ENCODE measurements at places on chromosomes 11 and 22. TPM values are rescaled to one million over a fixed set of nuclear protein-coding genes. Genes with fewer than 3 reads are reported as not detected.
A peak's percentile ranks its signal among the peaks of the same experiment; 100 is the strongest.

- peak; percentile 72 for DNase-seq
These were observed 206.3 kb downstream of the DDX10 start for GRCh38 chr11:108871152-108871551.

The MIOX gene
- not detected for total RNA-seq

GRCh38 chr22:21624120-21624879 is 5.5 kb downstream of the YDJC start:
- peak; percentile 37 for DNase-seq

DNA sequence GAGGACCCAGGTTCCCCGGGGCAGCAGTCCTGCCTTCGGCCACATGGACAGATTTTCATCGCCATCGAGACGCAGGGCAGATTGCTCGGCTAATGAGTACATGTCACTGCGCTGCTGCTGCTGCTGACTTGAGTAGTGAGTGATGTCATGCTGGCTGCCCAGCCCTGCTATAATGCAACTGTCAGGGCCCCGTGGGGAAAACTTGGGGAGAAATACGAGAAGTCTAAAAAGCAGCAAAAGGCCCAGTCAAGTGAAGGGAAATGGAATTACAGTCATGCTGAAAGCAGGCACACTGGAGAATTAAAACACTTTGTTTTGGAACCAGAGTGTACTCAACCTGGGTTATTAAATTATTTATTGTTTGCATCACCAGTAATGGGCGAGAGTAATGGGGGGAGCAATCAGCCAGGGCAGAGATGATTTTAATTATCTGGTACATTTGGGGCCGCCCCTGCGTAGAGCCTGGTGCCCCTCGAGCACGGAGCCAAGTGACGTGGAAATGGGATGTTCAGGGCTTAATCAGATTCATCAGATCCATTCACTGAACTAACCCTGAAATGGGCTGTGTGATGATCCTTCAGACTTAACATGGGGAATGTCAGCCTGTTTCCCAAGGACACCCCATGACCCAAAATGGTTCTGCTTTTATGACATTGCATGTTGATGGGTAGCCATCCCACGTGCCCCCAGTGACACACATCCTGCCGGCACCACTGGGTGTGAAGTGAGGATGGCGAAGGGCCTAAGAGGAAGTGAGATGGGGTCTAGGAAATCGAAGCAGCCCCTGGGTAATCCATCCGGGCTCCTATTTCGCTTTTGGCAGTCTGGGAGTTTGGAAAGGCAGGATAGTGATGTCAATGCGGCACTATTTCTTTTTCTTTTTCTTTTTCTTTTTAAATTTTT is 241.6 kb upstream of the CADM1 start:
- DNase-seq = no peak

The KCNK4 gene
- total RNA-seq = not detected

The OR52N4 gene
- total RNA-seq = not detected

DNA sequence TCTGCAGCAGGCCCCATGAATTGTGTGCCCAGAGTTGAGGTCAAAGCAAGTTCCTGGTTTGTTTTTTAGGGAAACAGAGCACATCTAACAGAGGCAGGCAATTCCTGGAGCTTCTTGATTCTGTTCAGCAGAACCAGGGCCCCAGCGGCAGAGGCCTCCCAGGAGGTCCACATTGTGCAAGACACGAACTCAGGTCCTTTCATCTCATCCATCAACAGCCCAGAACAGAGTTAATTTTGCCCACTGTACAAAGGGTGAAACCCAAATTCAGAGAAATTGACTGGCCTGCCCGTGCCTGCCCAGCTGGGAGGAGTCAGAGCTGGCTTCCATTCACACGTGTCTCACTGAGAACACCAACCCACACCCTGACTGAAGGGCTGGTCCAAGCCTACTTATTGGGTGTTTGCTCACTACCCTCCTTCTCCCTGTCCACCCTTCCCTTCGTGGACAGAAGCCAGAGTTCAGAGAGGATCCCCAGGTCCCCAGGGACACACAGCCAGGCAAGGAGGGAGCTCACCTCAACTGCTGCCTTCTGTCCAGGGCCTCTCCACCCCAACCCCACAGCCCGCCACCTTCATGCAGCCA is 607.1 kb downstream of the TBC1D22A start:
- no peak for DNase-seq

The GLYAT gene
- total RNA-seq = not detected

DNA sequence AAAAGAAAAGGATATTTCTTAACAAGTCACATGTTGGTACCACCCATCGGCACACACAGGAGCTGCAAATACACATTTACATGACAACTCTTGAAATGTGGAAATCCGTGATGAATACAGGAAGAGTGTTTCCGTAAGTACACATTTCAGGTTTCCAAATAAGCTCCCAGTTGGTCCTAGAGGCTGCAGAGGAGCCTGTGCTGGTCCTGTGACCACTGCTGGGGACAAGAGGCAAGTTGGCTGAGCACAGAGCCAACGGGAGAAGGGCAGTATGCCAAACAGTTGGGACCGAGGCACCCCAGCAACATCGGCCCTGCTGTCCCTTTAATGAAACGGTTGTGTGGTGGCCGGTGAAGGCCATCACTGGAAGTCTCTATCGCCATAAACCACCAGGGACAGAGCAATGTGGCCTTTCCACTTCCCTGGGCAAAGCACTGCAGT is 38.5 kb upstream of the ARFGAP3 start:
- no peak for DNase-seq

- no peak for DNase-seq
These were observed 567.6 kb downstream of the BRD1 start for GRCh38 chr22:49259839-49260615.

DNA sequence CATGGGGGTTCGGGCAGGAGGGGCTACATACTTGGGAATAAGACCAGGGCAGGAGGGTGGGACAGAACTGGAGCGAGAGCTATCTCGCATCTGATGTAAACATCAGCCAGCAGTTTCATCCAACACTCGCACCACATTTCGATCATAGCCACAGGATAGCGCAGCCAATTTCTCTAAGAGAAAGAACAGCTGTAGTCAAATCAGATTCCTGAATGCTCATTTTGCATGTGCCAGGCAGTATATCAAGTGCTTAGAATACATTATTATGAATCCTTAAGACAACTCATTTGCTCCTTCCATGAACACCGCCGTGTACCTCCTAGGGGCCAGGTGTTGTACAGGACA is 14.5 kb downstream of the DGCR2 start:
- peak; percentile 9 for DNase-seq

- no peak for DNase-seq
These were observed 10.4 kb downstream of the OAF start for GRCh38 chr11:120221115-120221752.

DNA sequence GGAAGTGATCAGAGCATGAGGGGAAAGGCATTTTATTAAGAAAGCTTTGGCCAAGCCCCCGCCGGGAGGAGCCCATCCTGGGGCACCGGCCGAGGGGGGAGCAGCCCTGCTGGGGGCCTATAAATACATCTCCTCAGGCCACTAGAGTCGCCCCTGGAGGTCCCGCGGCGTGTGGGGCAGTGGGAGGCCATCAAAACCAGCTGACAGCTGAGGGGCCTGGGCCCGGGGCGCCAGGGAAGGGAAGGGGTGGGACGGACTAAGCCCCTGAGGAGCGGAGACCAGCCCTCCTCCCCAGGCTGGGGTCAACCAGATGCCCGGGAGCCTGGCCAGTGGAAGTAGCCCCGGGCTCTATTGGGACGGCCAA is 13.1 kb downstream of the SCARF2 start:
- DNase-seq = no peak

GRCh38 chr22:35743326-35743860 is 25.7 kb downstream of the APOL5 start:
- DNase-seq = no peak

The MYRF gene
- total RNA-seq = 0.18 TPM

DNA sequence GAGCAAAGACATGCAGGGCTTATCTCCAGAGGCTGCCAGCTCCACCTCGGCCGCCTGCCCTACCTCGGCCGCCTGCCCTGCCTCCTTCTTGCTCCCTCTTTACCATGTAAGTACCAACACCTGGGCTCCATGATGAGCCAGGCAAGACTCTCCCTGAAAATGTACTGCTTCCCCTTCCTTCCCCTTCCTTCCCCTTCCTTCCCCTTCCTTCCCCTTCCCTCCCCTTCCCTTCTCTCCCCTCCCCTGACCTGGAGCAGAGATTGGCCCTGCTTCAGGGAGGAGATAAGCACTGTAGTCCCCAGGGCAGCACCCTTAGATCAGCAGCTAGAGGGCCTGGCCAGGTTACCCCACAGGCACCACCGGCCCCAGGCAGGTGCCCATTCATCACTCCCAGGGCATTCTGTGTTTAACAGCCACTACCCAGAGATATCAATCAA is 25.4 kb upstream of the ADORA2A start:
- DNase-seq = no peak

The FAM180B gene
- not detected for total RNA-seq

The OR4D5 gene
- not detected for total RNA-seq

- DNase-seq = peak; percentile 78
These were observed 7.2 kb downstream of the DDX10 start for GRCh38 chr11:108672113-108672512.

GRCh38 chr11:379205-380094 is 10.2 kb downstream of the B4GALNT4 start:
- no peak for DNase-seq

The LIPT2 gene
- not detected for total RNA-seq

The SLN gene
- not detected for total RNA-seq

The RAC2 gene
- 14.4 TPM for total RNA-seq

DNA sequence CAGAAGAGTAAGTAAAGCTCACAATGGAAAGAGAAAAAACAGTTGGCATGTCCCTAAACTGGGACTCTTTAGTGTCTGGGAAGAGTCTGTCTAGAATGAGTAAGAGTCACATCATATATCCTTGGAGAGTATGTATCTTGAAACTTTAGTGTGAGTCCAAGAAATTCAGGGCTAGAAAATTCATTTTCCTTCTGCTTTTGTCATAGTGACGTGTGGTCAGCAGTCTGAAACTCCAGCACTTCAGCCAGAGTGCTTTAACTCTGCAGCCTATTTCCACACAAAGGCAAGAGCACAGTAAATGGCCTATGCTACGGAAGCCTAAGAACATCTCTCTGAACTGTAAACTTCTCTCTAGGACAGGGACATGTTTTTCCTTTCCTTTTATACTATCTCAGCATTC is 174.1 kb downstream of the FAM181B start:
- no peak for DNase-seq

The PRMT3 gene
- total RNA-seq = 19.3 TPM

The TKFC gene
- total RNA-seq = 17.6 TPM

GRCh38 chr22:49116486-49117120 is 711.1 kb downstream of the BRD1 start:
- no peak for DNase-seq

DNA sequence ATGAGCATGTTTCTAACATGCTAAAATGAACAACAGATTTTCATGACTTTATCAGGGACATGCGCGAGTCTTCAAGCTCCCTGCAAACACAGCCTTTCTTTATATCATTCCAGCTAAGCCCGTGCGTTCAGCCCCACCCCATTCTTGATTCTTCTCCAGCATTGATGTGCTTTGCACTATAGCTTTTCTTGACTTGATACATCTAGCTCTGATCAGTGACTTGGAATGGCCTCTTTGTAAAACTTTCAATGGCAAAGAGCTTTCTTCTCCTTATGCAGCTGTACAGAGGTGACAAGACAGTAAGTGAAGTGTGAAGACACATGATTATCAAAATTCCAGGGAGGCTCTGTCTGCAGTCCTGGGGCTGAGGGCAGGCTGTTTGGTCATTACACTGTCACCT is 561.0 kb downstream of the OPCML start:
- no peak for DNase-seq

The UPB1 gene
- not detected for total RNA-seq

The MS4A2 gene
- 0.16 TPM for total RNA-seq

The CADM1 gene
- total RNA-seq = 0.45 TPM

- DNase-seq = no peak
These were observed 22.0 kb upstream of the MS4A6A start for GRCh38 chr11:60204922-60205321.

The LRRC4C gene
- total RNA-seq = 0.27 TPM

DNA sequence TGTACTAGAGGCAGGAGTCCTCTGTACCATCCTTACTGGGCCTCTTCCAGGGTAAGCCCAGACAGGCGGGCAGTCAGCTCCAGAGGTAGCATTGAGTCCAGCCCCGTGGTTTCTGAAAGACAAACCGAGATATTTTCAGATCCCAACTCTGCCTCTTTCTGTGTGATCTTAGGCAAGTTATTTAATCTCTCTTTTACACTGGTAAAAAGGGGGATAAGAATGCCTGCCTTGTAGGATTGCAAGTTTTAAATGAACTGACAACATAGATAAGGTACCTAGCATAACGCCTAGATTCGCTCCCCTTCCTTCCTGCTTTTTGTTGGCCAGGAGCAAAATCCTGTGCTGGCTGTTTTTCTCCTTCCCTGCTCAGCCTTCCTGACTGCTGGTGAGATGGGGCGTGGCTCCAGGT is 56.4 kb upstream of the NNMT start:
- no peak for DNase-seq

DNA sequence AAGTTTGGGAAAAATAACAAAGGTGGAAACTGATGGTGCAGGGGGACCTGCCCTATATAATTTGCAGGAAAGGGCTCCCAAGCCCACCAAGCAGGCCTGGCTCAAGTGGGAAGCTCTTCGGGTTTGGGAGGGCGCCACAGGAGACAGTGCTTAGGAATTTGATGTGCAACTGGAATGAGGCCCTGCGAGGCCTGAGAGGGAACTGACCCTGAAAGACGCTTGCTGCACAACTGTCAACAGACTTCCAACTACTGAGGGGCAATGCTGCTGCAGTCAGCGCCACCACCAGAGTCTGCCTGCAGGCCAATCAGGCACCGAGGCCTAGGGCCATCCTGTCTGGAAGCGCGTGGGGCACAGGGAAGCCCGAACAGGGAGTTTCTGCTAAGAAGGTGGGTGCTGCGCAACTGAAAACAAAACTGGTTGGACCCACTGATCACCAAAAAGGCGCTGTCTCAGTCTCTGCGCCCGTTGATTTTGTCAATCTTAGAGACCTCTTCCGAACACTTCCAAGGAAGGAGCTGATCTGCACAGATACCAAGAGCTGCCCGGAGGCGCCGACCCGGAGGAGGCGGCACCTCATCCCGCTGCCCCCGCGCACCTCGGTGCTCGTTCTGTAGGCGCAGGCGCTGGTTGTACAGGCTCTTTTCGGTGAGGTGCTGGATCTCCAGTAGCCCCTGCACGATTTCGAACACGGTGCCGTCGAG is 667 bp downstream of the DGCR6L start:
- DNase-seq = peak; percentile 23

DNA sequence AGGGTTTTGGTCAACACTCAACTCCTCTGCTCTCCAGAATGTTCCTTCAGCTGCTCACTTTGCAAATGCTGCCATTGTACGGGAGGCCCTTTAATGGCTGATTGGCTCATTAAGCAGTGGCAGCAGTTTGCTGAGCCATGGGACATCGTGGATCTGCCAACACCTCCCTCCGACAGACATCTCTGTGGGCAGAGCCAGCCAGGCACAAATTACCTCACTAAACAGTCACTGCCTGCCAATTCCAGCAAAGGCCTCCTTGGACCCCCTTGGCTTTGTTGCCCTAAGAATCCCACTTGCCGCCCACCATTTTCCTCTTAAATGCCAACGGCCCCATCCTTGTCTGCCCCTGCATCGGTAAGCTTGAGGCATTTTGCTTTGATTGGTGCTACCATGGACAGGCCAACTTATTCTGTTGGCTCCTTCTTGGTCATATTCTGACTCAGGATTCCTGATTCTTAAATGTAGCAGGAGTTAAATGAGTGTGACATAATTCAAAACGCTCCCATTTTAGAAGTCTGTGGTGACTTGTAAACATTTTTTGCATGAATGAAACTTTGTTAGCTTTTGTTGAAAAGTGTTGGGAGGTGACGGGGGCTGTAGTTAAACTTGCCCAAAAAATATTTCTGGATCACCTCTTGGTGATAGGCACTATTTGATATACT is 57.5 kb upstream of the LMO2 start:
- DNase-seq = no peak

The SLC6A5 gene
- not detected for total RNA-seq
